ENCODE measurements at places on chromosomes 6 and 20. TPM values are rescaled to one million over a fixed set of nuclear protein-coding genes. Genes with fewer than 3 reads are reported as not detected.
A peak's percentile ranks its signal among the peaks of the same experiment; 100 is the strongest.

DNA sequence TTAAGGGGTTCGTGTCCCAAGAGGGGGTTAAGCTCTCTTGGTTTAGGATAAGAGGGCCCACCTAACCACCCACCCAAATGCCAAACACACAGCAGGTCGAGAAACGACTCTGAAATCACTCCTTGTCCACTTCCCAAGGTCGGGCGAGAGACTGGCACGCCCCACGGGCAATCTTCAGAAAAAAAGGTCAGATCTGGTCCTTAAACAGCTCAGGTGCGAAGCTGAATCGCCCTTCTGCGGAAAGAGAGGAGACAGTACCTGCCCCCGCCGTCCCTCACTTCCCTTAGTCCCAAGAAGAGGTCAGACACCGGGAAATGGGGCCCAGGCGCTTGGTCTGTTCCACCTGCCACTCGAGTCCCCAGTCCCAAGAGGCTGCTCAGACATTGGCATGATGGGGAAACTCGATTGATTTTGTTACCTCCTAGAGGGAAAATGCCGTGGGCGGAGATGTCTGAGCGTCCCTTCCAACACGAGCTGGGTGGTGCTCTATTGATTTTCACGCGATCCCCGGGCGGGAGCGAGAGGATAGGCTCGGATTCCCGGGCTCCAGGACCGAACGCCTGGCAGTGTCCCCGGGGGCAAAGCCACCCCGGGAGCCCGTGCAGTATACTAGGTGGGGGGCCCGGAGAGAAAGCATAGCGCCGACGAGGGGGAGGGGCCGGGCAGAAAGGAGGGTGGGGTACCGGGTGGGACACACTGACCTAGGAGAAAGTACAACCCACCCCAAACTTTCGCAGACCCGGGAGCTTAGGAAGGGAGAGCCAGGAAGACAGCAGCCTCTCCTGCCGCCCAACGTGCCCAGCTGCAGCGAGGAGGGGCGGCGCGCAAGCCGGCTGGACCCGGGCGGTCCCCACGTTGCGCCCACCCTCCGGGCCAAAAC lies 1.1 kb upstream of the SAMD5 start:
- DNase-seq = no peak

GRCh38 chr6:92977018-92977417 lies 442.3 kb downstream of the EPHA7 start:
- DNase-seq = no peak

The GPLD1 gene
- 2.5 TPM for total RNA-seq

The VGLL2 gene
- not detected for total RNA-seq

The IL17F gene
- total RNA-seq = not detected

The GHRH gene
- not detected for total RNA-seq

The CST4 gene
- total RNA-seq = not detected

The LY6G6F gene
- total RNA-seq = not detected

GRCh38 chr20:23622839-23623343 lies 14.9 kb downstream of the CST3 start:
- peak; percentile 94 for DNase-seq

The MANEA gene
- 10.5 TPM for total RNA-seq

- no peak for DNase-seq
Measured at GRCh38 chr6:97470322-97470721, 187.3 kb upstream of the MMS22L start.

DNA sequence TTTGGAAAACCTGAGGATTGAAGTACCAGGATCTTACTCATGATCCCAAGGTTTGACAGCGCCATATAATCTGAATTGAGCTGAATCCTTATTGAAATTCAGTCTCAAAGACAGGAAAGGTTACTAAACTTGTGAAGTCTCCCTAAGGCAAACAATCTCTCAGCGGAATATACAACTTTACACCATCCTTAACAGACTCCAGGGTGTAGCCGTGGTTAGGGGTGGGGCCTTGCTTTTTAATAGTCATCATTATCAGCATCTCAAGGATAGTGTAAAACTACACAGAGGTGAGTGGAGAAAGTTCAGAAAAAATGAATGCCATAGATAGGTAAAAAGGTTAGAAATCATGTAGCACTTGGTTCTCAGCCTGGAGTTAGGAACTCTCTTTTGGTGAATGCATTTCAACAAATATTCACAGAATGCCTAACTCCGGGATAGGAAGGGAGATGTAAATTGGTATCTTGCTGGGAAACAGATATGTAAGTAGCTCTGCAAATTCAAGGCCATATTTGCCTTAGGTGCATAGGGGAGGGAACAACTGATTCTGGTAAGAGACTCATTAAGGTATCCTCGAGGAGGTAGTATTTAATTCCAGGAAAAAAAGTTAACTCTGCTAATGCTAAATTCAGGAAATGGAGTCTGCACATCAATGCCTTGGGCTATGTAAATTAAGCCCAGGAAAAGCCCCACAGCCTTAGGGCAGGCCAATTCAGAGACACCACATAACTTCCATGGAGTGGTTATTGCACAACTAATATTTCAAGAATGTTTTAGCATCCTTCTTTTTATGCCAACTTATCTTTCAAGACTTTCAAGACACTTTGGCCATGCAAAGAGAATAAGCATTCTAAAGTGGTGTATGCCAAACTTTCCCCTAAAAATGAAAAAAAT lies 61.6 kb downstream of the SNAP25 start:
- no peak for DNase-seq

DNA sequence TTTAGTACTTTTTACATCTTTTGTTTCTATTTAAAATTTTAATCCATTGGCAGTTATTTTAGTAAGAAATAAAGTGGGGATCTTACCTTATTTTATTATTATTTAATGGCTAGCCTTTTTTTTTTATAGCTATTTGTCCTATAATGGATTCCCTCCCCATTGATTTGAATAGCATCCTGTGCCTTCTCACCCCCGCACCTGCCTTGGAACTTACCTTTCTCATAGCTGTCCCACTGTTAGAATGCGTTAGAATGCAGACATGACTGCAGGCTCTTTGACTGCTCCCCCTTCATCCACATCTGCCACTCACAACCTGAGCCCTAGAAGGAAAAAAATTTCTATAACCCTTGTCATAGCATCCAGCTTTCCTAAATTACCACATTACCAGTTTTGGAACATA lies 9.1 kb downstream of the PKIB start:
- DNase-seq = no peak

The SNAP25 gene
- total RNA-seq = 0.37 TPM

DNA sequence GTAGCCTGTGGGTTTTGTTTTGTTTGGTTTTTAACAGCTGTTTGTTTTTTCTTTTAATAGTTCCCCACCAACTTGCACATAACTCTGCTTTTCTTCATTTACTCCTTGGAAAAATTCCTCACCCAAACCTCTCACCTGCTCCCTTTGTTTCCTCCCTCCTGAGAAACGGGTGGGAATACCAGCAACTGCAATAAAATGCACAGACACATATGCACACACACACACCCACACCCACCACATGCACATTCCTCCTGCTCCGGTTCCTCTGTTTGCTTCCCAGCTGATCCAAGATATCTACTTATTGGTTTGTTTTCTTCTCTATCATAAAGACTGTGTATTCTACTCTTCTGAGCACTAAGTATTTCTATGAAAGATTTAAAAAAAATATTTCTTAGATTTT lies 161.1 kb upstream of the EPHA7 start:
- DNase-seq = no peak

The HCRTR2 gene
- total RNA-seq = not detected

DNA sequence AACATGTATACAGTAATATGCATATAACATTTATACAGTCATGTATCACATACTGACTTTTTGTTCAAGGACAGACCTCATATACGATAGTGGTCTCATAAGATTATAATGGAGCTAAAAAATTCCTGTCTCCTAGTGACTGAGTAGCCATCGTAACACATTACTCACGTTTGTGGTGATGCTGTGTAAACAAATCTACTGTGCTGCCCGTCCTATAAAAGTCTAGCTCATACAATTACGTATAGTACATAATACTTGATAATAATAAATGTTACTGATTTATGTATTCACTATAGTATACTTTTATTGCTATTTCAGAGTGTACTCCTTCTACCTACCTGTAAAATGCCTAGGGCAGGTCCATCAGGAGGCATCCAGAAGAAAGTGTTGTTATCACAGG lies 17.4 kb downstream of the SERAC1 start:
- no peak for DNase-seq

- DNase-seq = no peak
Measured at GRCh38 chr6:109143191-109143590, 47.9 kb downstream of the CEP57L1 start.

DNA sequence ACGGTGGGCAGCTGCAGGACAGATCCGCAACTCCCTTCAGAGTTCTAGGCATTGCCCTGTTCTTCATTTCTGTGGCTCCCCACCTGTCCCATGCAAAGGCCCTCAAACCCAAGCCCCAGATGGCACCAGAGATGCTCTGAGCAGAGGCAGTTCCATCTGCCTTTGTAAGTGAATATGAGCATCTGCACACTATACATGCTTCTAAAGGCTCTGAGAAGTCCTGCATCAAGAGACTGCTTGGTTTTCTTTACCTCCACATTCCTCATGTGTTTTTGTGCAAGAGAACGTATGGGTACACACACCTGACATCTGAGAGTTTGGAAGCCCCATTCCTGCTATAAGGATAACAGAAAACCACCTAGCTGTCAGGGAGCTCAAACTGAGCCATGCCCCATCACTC lies 14.4 kb upstream of the CST7 start:
- DNase-seq = no peak

The NKAPL gene
- 2.7 TPM for total RNA-seq

The FILIP1 gene
- 43.2 TPM for total RNA-seq

DNA sequence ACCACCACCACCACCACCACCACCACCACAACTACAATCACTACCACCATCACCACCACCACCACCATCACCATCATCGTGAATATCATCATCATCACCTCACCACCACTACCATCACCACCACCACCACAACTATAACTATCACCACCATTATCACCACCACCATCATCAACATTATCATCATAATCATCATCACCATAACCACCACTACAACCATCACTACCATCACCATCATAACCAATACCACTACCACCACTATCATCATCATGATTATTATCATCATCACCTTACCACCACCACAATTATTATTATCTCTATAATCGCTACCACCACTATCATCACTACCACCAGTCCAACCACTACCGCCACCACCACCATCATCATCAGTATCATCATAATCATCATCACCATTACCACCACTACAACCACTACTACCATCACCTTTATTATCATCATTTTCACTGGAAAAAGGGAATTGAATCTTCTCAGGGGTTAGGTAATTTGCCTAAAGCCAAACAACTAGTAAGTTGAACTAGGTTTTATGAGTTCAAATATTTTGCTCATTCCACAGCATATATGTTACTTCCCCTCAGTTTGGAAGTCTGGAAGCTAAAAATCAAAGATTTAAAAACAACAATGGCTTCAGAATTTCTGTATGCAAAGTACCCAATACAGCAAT lies 8.3 kb downstream of the RIPOR2 start:
- DNase-seq = no peak

The GRIK2 gene
- 1.7 TPM for total RNA-seq

- DNase-seq = no peak
Measured at GRCh38 chr6:41593406-41593805, 44.9 kb upstream of the MDFI start.

DNA sequence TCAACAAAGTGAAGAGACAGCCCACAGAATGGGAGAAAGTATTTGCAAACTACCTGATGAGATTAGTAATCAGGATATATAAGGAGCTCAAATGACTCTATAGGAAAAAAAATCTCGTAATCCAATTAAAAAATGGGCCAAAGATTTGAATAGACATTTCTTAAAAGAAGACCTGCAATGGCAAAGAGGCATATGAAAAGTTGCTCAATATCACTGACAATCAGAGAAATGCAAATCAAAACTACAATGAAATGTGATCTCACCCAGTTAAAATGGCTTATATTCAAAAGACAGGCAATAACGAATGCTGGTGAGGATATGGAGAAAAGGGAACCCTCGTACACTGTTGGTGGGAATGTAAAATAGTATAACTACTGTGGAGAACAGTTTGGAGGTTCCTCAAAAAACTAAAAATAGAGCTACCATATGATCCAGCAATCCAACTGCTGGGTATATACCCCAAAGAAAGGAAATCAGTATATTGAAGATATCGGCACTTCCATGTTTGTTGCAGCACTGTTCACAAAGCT lies 65.0 kb downstream of the TOX2 start:
- DNase-seq = no peak

The HDGFL1 gene
- not detected for total RNA-seq

- DNase-seq = no peak
Measured at GRCh38 chr6:163001330-163001729, 273.6 kb downstream of the PACRG start.

GRCh38 chr6:129866256-129866655 lies 5.1 kb upstream of the TMEM244 start:
- DNase-seq = no peak

- DNase-seq = no peak
Measured at GRCh38 chr6:52162940-52163908, 23.0 kb upstream of the IL17A start.

DNA sequence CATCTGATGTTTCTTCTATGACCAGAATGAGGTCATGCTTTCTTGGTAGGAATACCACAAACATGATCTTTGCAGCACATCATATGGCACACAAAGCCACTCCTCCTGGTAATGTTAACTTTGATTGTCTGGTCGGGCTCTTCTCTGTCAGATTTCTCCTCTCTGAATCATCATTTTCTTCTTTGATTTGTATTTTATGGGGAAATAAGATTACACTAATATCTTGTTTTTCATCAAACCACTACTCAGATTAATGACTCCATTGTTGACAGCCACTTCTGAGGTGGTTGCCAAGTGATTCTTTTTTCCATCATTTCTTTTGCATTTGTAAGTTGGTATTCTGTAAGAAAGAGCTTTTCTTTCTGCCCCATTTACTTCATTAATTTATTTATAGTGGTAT lies 29.5 kb downstream of the TRMT11 start:
- no peak for DNase-seq

DNA sequence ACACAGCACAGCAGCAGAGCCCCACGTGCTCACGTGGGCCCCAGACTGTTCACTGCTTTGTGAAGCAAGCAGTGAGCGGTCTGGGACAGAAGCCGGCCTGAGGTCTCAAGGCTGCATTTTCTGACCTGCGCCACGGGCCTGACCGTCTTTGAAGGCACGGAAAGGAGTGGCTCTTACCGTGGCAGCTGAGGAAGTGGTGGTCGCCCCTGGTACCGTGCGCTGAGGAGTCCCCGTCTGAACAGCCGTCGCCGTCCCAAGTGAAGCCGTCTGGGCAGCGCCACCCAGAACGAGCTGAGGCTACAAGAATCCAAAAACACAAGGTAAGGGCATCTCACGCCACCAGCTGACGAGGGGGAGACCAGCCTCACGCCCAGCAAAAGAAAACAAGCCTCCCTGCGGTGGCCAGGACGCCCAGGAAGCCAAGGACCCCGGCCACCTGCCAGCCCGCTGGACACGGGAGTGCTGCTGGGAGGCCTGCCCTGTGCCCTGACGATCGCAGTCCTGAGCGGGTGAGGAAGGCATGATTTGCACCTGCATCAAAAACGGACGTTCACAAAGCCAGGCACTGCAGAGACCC lies 55.7 kb downstream of the TAF4 start:
- DNase-seq = no peak

DNA sequence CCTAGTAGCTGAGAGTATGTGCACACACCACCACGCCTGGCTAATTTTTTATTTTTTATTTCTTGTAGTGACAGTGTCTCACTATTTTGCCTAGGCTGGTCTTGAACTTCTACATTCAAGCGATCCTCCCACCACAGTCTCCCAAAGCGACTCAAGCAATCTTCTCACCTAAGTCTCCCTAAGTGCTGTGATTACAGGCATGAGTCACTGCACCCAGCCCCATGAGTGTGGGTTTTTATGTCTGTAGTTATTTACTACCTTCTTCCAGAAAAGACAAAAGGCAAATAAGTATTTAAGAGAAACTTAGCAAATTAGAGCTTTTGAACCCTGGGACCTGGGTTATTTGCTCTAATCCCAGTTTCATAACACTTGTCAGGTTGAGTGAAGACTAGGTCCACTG lies 92.3 kb upstream of the HCRTR2 start:
- no peak for DNase-seq

The CD24 gene
- 7.1 TPM for total RNA-seq

All from posterior vena cava (tissue), 2 donors.